EH (cell line): ENCODE measurements at places on chromosomes 5 and 9.

DNA sequence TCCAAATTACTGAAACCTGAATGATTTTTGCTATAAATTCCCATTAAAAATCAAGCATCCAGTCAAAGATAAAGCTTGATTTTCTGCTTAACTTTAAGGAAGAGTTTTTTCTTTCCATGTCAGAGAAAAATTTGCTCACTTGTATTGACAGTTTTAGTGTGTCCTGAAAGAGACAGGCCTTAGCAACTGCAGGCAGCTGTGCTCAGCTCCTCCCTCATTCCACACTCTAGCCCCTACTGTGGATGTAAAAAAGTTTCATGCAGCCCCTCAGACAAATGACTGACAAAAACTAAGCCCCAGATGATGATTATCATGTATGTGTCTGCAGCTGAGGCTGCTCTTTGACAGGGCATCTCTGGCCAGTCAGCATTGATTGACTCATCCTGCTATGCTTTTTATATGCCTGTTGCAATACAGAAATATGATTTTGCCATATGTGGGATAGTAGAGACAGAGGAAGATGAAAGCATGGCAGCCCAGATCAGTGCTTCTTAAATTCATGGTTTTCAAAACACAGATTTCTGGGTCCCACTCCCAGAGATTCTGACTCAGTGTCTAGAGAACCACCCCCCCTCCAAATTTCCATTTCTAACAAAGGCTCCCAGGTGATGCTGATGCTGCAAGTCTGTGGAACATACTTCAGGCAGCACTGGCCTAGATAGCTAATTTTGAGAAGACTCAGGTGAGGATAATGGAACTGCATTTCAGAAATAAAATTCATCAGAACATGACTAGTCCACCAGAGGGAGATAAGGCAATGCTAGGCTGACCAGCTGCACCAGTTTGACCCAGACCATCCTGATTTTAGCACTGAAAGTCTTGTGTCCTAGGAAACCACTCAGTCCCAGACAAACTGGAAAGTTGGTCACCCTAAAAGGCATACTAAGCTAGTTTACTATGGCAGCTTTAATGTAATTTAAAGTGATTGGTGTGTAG is 298.7 kb upstream of the KCNN2 start:
- peak; percentile 21 for DNase-seq

DNA sequence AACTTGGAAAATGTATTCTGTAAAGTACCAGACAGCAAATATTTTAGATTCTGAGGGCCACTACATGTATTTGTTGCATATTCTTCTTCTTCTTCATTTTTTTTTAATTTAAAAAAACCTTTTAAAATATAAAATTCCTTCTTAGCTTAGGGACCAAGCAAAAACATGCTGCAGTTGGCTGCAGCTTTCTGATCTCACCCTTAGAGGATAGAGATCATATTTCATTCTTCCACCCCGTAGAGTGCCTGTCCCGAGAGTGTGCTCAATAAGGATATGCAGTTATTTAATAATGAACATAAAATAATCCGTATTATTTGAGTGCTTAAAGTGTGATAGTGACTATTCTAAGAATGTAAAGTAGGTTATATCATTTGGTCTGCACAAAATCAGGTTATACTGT is 204.2 kb upstream of the CD180 start:
- peak; percentile 12 for DNase-seq

- DNase-seq = no peak
These were observed 58.7 kb downstream of the MYO10 start for GRCh38 chr5:16877267-16877935.

GRCh38 chr5:167358868-167359492 is 932.5 kb upstream of the WWC1 start:
- no peak for DNase-seq

- DNase-seq = no peak
These were observed 329.4 kb downstream of the ELAVL2 start for GRCh38 chr9:23496489-23497136.

- no peak for DNase-seq
These were observed 467.6 kb downstream of the ARHGEF28 start for GRCh38 chr5:74093561-74093960.

- no peak for DNase-seq
These were observed 442.2 kb upstream of the CLINT1 start for GRCh38 chr5:158301186-158301585.

DNA sequence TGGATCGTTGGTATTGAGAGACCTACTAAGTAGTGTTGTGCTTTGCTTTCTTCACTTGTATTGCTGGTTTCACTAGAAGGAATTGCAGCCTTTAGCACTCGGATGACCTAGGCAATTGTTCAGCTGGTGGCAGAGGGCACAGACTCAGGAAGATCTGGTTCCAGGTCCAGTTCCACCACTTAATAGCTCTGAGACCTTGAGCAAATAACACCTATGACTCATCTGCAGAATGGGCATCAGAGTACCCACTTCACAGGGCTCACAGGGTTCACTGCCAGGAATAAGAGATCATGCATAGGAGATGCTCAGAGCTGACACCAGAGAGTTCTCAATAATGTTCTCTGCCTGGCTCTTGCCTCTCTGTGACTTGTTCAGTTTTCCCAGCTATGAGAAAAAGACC is 133.6 kb downstream of the SIL1 start:
- no peak for DNase-seq
